ENCODE measurements at places on chromosomes 5 and 9. TPM values are rescaled to one million over a fixed set of nuclear protein-coding genes. Genes with fewer than 3 reads are reported as not detected.

The SLC6A19 gene
- not detected for total RNA-seq

The OR1Q1 gene
- total RNA-seq, result not detected

The PPIC gene
- not detected for total RNA-seq

The KIF12 gene
- total RNA-seq, result not detected

DNA sequence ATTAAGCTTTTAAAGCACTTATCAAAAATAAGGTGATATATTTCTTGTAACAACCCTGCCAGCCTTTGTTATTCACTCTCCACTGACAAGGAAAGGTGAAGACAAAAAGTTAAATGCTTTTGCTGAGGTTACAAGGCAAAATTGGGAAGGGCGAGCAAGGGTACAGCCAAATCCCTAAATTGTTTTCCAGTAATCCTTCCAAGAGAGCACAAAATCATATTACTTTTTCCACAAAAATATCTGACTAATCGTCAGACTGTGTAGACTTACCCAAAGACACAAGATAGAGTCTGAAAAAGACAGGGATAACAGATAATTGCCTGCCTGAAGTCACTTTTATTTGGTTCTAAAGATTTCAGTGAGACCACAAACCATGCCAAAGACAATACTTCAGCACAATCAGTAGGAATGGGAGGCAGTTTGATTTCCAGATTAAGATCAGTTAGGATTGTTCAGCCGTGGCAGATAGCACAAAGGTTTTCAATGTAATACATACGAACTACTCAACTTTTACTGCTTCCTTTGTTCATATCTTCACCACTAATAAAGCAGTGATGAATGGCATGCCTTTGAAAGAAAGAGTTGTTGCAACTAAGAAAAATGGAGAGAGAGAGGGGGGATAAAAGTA, 383.8 kb upstream of the TUSC1 start:
- no peaks in the 10 kb centered on the region for H3K36me3 ChIP-seq
- no peak for DNase-seq

DNA sequence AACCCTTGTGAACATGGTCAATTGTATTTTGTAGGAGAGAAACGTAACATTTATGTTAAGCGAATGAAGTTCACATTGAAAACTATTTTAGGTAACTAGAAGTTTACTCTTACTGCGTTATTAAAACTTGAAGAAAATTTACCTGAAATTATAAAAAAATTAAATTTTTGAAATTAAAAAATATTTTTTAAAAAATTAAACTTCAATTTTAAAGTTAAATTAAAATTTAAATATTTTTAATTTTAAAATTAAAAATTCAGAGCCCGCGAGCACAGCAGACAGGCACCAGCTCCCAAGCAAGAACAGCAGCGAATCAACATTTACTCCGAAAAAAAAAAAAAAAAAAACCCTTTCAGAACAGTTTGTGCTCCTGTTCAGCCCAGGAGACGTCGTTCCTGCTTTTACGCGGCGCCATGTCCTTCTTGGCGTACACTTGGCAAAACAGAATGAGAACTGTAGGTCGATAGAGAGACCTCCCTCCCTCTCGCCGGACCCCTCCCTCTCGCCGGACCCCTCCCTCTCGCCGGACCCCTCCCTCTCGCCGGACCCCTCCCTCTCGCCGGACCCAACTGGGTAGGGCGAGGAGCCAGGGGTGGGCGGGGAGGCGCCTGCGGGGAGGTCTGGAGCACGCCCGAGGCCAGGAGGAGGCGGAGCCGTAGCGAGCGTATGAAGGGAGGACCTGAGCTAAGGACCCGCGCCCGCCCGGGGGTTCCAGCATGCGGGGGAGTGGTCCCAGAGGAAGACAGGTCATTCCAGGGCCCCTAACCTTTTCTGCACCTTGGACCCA, 235.8 kb downstream of the ROR2 start:
- H3K27me3 ChIP-seq, result no peaks in the 10 kb centered on the region
- no peak for DNase-seq
- H3K36me3 ChIP-seq, result no peaks in the 10 kb centered on the region

- DNase-seq, result no peak
- H3K4me3 ChIP-seq, result no peak overlapping the region
- H3K4me1 ChIP-seq, result 0 out of 2 replicates have a peak, but pooled peaks cover 2% of the 10 kb centered on the region
- H3K27ac ChIP-seq, result no peak overlapping the region
- no peaks in the 10 kb centered on the region for H3K27me3 ChIP-seq
Measured at GRCh38 chr5:14851050-14851419, 20.5 kb downstream of the ANKH start.

DNA sequence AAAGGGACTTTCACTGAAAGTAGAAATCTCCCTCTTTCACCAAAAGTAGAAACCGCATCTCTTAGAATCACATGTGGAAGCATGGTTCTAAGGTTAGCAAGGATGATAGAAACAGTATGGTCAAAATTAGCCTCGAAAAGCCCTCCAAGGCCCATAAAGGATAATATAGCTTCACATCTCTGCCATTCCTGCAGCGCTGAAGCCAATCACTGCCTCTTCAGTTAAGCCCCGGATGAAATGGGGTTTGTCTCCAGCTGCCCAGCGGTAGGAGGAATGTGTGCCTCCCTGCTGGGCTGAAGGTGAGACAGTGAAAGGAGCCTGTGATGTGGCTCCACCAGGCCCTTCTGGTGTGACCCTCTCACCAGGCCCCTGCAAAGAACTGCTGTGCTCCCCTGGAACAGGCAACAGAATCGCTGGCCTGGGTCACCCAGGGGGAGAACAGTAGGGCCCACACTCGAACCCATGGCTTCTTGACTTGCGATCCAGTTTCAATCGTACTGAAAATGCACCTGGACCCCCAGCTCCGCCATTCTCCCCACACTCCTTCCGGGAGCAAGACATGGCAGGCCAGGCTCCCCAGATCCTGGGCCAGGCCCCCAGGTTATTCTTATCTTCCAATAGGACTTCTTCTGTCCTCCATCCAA, 47.2 kb downstream of the CAMK2A start:
- no peaks in the 10 kb centered on the region for H3K4me1 ChIP-seq
- no peak for DNase-seq
- H3K4me3 ChIP-seq, result no peak overlapping the region
- no peaks in the 10 kb centered on the region for H3K27me3 ChIP-seq
- no peaks in the 10 kb centered on the region for H3K36me3 ChIP-seq

- H3K27me3 ChIP-seq, result no peaks in the 10 kb centered on the region
- DNase-seq, result no peak
- no peaks in the 10 kb centered on the region for H3K36me3 ChIP-seq
Measured at GRCh38 chr9:79812099-79812498, 240.3 kb downstream of the TLE4 start.

DNA sequence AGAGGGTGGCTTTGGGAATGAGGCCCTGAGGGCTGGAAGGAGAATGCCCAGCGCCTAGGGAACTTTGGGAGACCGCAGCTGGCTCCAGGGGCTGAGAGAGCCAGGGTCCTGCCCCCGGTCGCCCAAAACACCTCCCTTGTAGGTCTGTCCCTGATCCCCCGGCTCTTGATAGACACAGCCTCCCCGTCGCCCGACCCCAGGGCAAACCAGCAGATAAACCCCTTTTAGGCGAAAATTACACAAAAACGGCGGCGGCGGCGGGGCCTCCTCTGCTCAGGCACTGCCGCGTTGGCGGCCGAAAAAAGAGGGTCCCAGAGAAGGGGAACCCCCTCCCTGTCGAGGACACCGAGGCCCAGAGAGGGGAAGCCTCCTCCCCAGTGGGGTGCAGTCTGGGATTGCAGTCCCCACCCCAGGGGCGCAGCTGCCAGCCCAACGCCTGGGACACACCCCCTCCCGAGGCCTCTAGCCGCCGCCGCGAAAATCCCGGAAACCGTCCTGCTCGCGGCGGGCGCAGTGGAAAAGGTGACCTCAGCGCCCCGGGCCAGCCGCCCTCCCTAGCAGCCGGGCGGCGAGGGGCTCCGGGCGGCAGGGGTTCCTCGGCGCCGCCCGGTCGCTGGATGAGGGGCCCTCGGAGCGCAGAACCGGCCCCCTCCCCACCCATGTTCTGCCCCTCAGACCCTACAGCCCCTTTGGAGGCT, 3.1 kb upstream of the BARX1 start:
- no peak overlapping the region for H3K27ac ChIP-seq
- H3K4me3 ChIP-seq, result no peak overlapping the region
- no peaks in the 10 kb centered on the region for H3K27me3 ChIP-seq
- DNase-seq, result no peak
- peaks cover 5% of the 10 kb centered on the region for H3K4me1 ChIP-seq

- H3K4me1 ChIP-seq, result peaks cover 18% of the 10 kb centered on the region
- H3K36me3 ChIP-seq, result no peaks in the 10 kb centered on the region
- DNase-seq, result no peak
Measured at GRCh38 chr5:157504053-157504452, 44.0 kb downstream of the NIPAL4 start.

GRCh38 chr5:58677650-58678049, 94.8 kb downstream of the RAB3C start:
- no peak overlapping the region for H3K4me3 ChIP-seq
- H3K27ac ChIP-seq, result no peak overlapping the region
- no peak for DNase-seq
- no peaks in the 10 kb centered on the region for H3K36me3 ChIP-seq
- H3K4me1 ChIP-seq, result no peaks in the 10 kb centered on the region
- 0 out of 2 replicates have a peak, but pooled peaks cover 2% of the 10 kb centered on the region for H3K27me3 ChIP-seq

DNA sequence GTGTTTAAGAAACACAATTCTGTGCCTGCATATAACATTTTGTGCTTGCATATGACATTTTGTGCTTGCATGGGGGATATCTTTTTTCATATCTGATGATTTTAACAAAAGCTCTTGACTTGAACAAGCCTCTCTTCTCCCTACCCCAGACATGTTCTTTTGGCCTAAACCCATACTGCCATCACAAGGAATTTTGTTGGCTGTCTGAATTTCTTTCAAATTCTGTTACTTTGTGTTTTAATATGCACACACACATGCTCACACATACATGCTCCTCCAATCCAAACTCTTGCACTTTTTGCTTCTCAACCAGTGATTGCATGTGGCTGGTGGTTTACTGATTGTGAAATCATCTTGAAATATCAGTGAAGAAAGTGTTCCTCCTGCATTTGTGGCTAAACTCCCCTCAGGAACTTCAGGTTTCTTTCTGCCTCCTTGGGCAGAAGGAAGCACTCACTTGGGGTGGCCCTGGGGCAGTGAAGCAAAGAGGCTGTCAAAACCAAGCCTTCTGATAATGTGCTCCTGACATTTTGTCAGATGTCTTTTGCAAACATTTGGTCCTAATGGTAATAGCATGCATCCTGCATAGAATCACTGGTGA, 377.2 kb upstream of the KLF4 start:
- peak overlapping the region; percentile 80 for H3K27ac ChIP-seq
- H3K4me1 ChIP-seq, result peaks cover 27% of the 10 kb centered on the region
- peak; percentile 62 for DNase-seq
- H3K36me3 ChIP-seq, result no peaks in the 10 kb centered on the region
- H3K27me3 ChIP-seq, result no peaks in the 10 kb centered on the region
- H3K4me3 ChIP-seq, result no peak overlapping the region

GRCh38 chr5:22605473-22605872, 247.7 kb downstream of the CDH12 start:
- H3K27me3 ChIP-seq, result no peaks in the 10 kb centered on the region
- no peaks in the 10 kb centered on the region for H3K36me3 ChIP-seq
- H3K4me3 ChIP-seq, result no peak overlapping the region
- H3K4me1 ChIP-seq, result no peaks in the 10 kb centered on the region
- no peak overlapping the region for H3K27ac ChIP-seq
- no peak for DNase-seq

- H3K27ac ChIP-seq, result no peak overlapping the region
- no peaks in the 10 kb centered on the region for H3K36me3 ChIP-seq
- H3K27me3 ChIP-seq, result no peaks in the 10 kb centered on the region
- no peak for DNase-seq
- H3K4me3 ChIP-seq, result no peak overlapping the region
- H3K4me1 ChIP-seq, result peaks cover 13% of the 10 kb centered on the region
Measured at GRCh38 chr9:92512622-92513021, 23.2 kb downstream of the ECM2 start.

GRCh38 chr5:152288499-152288898, 116.6 kb downstream of the NMUR2 start:
- H3K27me3 ChIP-seq, result no peaks in the 10 kb centered on the region
- no peaks in the 10 kb centered on the region for H3K36me3 ChIP-seq
- H3K27ac ChIP-seq, result no peak overlapping the region
- H3K4me3 ChIP-seq, result no peak overlapping the region
- no peak for DNase-seq

- H3K27ac ChIP-seq, result no peak overlapping the region
- no peaks in the 10 kb centered on the region for H3K36me3 ChIP-seq
- no peaks in the 10 kb centered on the region for H3K27me3 ChIP-seq
- peak; percentile 70 for DNase-seq
- no peak overlapping the region for H3K4me3 ChIP-seq
- peaks cover 8% of the 10 kb centered on the region for H3K4me1 ChIP-seq
Measured at GRCh38 chr9:136527721-136528710, 17.8 kb downstream of the NOTCH1 start.

DNA sequence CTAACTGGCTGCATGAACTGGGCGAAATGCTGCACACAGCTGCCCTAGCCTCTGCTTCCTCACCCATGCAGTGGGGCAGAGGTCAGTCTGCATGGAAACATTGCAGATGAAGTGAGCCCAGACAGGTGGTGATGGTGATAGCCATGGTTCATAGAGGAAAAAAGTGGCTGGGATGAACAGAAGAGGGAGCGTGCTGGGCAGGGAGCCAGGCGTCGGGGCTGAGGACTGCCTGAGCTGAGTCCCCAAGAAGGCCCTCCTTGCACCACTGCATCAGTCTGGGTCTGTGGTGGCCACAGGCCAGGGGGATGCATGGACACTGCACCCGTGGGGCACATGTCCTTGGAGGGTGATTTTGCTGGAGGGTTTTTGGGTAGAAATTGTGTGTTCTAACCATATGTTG, 80.5 kb downstream of the AMBP start:
- H3K4me1 ChIP-seq, result no peaks in the 10 kb centered on the region
- no peak for DNase-seq
- H3K27ac ChIP-seq, result no peak overlapping the region
- no peak overlapping the region for H3K4me3 ChIP-seq
- no peaks in the 10 kb centered on the region for H3K36me3 ChIP-seq

DNA sequence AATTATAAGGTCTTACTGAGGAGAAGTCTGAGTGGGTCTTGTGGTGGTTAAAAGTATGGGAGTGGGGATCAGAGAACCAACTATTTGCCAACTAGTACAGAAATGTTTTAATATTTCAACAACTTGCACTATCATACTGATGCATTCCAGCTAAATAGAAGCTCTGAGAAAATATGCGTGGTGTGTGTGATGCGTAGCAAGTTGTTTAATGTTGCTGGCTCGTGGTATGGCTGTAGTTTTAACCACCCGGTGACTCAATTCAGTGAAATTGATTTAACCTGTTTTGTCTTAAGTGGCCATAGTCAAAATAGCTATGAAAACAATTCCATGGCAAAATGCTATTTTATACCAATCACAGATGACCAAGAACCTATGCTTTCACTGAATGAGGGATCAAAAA, 176.5 kb upstream of the SLC24A2 start:
- H3K27me3 ChIP-seq, result no peaks in the 10 kb centered on the region
- H3K4me1 ChIP-seq, result no peaks in the 10 kb centered on the region
- no peak overlapping the region for H3K27ac ChIP-seq
- no peaks in the 10 kb centered on the region for H3K36me3 ChIP-seq
- H3K4me3 ChIP-seq, result no peak overlapping the region

Data from Karpas-422 (cell line).